Left ventricle myocardium superior (tissue), 1 donor: ENCODE measurements at places on chromosomes 3 and 15.

GRCh38 chr3:151879037-151879436 is 5.6 kb downstream of the SUCNR1 start:
- no peak for DNase-seq

DNA sequence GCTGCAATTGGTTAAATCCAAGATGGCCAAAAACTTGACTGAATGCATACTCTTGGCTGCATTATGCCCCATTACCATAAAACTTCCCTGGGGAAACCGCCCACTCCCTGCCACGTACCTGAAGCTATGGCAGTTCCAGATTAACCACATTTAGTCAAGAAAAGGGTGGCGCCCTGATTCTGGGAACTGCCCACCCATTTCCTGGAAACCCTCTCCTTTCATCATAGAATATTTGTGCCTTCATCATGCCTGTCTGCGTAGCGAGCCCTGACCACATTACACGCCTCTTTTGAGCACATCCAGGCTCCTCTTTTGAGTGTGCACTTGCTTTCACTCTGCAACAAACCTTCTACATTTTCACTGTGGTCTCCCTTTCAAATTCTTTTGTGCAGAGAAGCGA is 5.2 kb downstream of the LINS1 start:
- DNase-seq = no peak

DNA sequence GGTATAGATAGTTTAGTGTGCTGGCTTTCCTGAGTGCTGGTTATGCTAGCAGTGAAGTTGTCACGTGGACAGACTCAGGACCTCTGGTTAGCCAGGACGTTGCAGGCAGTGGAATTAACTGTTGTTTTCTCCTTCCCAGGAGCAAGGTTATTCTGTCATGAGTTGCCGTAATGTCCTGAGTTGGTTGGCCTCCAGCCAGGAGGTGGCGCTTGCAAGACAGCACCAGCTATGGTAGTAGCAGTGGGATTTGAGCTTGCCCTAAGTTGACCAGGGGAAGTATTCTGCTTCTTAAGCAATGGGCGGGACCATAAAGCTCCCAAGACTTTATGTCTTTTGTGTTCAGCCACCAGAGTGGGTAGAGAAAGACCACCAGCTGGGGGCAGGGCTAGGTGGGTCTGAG is 240.7 kb upstream of the DNAJC19 start:
- peak; percentile 21 for DNase-seq

- no peak for DNase-seq
Observed at GRCh38 chr15:78448441-78449219, 10.6 kb downstream of the IREB2 start.

DNA sequence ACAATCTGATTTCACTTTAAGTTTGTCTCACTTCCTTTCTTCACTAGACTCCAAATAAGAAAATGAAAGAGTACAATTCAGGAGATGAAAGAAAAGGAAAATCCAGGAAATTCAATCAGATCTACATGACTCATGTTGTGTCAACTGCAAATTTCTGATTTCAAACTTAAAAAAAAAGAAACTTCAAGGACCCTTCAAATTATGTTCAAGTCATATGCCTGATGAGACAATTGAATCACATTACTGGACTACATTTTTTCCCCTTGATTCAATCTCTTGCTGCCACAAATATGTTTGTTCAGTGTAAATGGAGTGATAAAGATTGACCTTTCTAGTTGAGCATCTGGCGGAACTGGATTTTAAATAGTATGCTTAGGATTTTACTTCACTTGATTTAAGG is 37.4 kb downstream of the FRMD5 start:
- DNase-seq = no peak

- no peak for DNase-seq
Observed at GRCh38 chr3:149145974-149146373, 16.5 kb downstream of the HPS3 start.

DNA sequence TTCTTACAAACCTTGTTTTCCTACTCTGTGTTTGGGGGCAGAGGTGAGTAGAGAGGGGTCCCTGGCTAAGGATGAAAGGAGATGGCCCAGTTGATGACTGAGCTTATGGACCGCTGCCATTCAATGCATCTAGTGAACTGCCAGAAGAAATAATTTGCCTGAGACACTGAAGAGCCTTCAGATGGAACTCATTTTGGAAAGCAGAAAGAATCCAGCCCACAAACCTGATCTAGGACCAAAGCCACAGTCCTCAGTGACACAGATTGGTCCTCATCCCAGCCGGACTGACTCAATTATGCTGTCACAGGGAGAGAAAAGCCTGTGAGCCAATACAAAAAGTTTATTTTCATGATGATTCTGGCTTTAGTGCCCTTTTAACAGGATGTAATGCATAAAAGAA is 82.7 kb downstream of the CD47 start:
- no peak for DNase-seq

DNA sequence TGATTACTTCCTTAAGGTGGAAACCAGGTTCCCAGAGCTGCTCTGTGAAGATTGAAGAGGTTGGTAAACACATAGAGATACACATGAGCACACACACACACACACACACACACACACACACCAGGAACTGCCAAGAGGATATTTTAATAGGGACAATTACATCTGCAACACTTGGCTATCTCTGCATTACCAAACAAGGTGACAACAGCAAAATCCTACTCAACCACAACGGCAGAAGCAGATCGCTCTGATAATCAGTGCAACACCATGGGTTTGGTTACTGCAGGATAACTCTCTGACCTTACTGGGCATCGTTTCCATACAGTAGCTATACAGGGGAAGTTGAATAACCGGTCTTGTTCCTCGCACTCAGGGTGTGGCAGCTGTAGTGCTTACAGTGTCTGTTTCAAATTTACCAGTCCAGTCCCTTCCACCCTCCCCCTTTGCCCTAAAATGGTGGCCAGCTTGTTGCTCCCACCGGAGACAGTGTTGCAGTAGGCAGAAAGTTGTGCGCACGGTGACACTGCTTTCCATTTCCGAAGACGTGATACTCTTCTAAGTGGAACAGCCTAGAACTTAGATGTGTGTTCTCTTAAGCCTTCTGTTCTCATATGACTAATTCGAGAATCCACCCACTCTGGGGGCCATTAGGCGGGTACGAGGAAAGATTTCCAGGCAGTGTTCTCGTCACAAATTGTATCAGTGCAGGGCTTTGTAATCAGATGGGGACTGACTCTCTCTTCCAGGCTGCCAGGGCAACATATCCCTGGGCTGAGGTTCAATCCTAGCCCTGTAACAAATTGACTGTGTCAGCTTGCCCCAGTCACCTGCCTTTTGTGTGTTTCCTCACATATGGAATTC is 176.2 kb downstream of the P3H2 start:
- DNase-seq = no peak

DNA sequence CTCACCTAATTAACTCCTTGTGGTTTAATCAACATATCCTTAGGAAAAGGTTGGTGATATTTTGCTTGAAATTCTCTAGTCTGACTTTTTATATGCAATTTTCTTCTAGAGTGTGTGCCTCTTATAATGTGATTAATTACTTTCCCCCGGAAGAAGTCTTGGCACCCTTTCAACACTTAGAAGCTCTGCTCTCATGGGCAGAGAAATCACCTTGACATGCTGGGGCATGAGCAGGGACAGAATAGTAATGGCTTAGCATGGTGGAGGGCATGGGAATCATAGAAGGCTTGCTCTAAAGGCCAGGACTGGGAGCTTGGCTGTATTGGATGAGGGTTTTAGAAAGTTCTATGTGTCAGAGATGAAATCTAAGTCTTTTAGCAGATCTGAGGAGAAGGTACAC is 293.5 kb downstream of the AGBL1 start:
- no peak for DNase-seq

- no peak for DNase-seq
Observed at GRCh38 chr15:48802257-48802656, 8.6 kb downstream of the CEP152 start.

DNA sequence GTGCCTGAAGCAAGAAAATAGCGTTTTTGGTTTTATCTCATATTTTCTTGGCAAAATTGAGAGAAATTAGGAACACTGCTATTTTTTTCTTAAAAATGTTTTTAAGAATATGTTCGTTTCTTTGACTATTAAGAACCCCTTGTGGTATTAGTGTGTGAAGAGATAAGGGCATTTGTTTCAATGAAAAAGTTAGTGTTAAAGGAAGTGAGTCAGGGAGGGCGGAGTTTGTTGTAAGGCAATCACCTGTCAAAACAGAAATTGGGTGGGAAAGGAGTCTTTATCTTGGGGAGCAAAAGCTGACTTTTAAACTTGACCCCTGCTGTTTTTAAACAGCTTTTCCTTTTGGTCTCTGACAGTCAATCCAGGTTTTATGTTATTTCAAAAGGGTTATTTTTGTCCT is 4.2 kb downstream of the RAP2B start:
- no peak for DNase-seq

- DNase-seq = no peak
Observed at GRCh38 chr15:53670701-53671100, 88.8 kb downstream of the WDR72 start.

GRCh38 chr3:193727089-193727488 is 134.1 kb downstream of the OPA1 start:
- DNase-seq = no peak

DNA sequence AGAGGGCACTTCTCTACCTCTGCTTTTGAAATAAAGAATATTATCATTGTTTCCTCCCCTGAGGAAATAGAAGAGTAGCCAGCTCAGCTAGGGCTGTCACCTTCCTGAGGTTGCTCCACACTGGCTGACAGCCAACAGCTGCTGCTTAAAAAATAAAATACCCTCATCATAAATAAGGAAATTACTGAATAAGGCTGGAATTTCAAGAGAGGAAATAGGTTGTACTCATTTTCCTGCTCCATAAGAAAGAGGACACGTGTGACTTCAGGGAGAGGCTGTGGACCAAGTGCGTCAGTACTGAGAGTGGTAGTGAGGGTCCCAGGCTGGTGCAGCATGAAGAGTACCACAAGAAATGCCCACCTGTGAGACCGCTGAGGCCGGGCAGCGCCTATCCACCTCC is 8.1 kb upstream of the C2CD4B start:
- DNase-seq = peak; percentile 66

- no peak for DNase-seq
Observed at GRCh38 chr15:76209523-76209922, 101.7 kb downstream of the ETFA start.

DNA sequence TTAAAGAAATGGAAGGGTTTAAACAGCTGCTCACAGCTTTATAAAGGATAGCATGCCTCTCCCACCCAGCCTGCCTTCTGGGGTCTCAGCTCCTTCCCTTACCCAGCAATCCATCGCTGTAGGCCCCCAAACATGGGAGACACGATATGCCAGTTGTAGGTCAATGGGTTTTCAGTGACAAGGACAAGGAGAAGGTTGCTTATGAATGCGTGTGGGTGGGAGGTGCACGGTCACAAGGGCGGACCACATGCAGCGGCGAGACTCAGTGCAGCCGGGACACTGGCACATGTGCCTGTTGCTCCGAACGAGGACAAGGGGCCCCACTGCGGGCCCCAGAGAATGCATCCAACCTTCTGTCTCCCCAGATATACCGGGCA is 67.0 kb downstream of the MGLL start:
- no peak for DNase-seq

DNA sequence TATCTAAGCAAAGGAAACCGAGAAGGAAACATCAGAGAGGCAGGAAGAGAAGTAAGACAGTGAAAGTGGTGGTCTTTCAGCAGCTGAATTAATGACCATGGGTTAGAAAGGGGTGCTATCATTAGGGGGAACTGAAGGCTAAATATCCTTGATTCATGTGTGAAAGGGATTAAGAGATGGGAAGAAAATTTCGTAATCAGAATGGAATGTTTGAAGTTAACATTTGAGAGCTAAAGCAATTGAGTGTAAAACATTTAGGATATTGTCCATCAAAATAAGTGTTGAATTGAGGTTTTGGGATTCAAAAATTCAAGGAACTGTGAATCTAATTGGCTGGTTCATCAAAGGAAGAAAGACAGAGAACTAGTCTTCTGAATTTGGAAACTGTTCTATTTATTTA is 4.1 kb upstream of the ECT2 start:
- DNase-seq = no peak

DNA sequence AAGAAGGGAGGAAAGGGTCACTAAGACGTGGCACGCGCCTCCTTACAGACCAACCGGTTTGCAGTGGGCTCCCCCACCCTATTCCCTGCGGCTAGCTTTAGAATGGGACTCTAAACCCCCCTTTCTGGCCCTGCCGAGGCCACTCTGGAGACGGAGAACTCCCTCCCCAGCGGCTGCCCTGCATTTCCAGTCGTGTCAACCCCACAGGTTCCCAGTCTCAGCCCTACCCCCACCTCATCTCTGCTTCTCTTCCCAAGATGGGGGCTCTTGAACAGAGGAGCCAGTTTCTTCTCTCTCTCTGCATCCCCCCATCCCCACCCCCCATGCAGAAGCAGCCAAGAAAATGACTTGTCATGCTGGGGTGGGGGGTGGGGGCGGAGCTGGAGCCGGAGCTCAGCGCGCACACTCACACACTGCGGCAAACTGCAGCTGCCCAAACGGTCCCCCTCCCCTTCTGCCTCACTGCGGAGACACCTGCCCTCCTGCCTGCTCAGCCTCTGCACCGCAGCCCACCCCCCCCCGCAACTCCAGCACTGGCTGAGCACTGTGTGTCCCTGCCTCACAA is 871 bp downstream of the MAP1A start:
- no peak for DNase-seq

- DNase-seq = no peak
Observed at GRCh38 chr15:73782344-73782959, 29.3 kb upstream of the INSYN1 start.

DNA sequence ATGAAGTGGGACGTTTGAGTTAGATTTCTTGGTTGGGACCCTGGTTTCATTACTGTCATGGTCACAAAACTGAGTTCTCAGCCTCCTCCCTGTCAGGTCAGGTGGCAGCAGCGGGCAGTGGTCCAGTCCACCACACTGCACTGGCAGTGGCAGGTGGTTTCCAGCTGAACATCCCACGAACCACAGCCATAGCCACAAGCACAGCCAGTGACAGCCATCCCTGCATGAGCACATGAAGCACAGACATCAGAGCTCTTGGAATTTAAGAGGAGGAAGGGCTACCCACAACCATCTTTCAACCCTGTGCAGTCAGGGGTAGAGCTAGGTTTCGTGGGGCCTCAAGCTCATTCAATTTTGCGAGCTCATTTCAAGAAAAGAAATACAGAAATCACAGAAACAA is 1.5 kb downstream of the RETNLB start:
- DNase-seq = no peak

DNA sequence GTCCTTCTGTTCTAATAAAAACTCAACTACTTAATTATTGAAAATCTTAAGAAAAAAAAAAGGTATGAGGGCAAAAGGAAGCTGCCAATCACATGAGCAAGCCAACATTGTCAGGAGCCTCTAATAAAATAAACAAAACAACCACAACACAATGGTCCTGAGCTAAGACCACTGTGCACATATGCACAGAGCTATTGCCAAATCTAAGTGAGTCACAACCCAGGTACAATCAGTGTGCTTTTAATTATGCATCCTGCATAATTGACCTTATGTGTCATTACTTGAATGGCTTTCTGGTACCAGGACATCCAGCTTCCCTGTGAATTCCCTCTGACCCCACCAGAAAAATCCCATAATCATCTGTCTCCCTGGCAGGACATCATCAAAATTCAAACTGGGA is 639.8 kb downstream of the MAGI1 start:
- no peak for DNase-seq
